ENCODE measurements at places on chromosomes 16 and 17. TPM values are rescaled to one million over a fixed set of nuclear protein-coding genes. Genes with fewer than 3 reads are reported as not detected.

- peak; percentile 55 for DNase-seq
These were observed 3.7 kb downstream of the DYNLL2 start for GRCh38 chr17:58086953-58087352.

- DNase-seq, result no peak
These were observed 29.6 kb downstream of the NPTX1 start for GRCh38 chr17:80446645-80447405.

DNA sequence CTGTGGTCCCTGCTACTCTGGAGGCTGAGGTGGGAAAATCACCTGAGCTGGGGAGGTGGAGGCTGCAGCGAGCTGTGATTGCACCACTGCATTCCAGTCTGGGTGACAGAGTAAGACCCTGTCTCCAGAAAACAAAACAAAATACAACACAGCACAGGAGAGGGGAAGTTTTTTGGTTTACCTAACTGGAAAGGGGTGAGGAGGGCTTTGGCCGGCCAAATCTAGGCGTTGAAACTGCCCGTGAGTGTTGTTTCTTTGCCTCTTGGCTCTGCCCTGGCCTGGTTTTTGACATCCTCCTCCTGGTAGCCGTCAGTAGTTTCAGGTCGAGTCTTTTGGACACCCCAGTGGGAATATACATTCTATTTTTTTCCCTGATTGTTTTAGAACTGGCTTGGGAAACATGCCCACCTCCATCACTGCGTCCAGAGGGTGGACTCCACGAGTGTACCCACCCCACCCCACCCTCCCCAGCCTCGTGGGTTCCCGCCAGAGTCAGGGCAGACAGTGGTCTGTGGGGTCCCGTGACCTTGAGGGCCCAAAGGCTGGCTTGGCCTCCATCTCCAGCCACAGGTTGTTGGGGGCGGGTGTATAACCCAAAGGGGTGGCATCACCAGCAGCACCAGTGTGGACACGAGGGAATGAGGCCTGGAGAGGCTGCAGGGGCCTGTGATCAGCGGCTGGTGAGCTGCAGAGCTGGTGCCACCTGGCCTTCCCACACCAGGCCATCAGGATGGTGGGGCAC lies 42.7 kb downstream of the NT5M start:
- no peak for DNase-seq

GRCh38 chr16:88977812-88978607 lies 1.0 kb upstream of the CBFA2T3 start:
- DNase-seq, result no peak

GRCh38 chr17:17032131-17032692 lies 10.0 kb upstream of the MPRIP start:
- DNase-seq, result no peak

DNA sequence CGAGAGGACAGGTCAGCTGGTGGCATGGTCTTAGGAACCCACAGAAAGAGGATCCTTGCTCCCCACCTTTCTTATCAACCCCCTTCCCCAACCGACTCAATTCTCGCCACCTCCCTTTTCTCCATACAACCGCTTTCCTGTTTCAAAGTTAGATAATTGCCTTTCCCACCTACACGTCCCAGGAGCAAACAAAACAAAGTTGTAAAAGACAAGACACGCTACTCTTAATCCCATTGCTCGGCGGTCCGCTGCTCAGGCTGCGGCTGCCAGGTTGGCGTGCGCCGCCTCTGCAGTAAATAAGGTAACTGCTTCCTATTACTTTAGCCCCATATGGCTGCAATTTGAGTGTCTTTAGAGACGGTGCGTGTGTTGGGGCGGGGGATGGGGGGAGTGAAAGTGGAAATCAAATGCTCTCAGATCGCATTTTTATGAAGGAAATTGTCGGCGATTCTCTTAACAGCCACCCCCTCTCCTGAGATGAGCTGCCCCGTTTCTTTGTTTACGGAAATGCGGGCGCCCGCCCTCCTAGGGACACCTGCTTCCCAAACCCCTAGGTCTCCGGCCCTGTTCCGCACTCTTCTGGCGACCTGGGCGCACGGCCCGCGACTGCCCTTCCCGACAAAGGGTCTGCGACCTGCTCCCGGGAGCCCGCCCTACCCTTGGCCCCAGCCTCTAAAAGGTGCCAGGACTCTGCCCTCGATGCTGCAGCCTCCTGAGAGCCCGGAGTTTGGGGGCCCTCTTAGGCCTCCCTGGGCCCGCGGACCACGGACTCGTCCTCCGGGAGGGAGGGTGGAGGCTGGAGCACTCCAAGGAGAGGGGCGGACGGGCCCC lies 3.7 kb upstream of the CBX8 start:
- DNase-seq, result peak; percentile 83

DNA sequence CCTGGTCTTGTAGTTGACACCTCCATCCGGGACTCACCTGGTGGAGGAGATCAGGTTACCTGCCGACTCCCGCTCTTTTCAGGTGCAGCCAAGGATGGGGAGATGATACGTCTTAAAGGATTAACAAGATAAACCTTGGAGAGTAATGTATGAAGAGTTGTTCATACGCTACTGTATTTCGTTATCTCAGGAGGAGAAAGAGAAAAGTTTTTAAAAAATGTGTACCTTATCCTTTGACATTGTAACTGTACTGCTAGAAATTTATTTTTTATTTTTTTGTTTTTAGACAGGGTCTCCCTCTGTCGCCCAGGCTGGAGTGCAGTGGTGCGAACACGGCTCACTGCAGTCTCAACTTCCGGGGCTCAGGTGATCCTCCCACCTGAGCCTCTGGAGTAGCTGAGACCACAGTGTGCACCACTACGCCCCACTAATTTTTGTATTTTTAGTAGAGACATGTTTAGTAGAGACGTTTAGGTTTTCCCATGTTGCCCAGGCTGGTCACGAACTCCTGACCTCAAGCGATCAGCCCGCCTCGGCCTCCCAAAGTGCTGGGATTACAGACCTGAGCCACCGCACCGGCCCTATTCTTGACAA lies 764 bp upstream of the SMURF2 start:
- no peak for DNase-seq

DNA sequence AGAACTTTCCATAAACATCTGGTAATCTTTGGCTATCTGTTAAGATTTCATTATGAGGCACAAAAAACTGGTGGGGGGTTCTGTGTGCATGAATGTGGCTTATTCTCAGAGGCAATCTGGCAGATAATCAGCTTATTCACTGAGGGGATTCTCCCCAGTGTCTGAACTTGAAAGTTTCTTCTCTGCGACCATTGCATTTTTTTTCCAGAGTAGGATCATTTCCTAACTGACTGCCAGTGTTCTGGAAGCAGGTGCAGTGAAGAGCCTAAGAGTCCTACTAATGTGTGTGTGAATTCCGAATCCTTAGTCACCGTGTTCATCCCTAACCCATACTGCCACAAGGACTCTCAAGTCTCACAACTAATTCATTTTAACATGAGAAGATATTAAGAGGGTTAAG lies 64.9 kb upstream of the LRRC37A3 start:
- DNase-seq, result peak; percentile 67

- no peak for DNase-seq
These were observed 88.5 kb downstream of the ZNF423 start for GRCh38 chr16:49767414-49767813.

GRCh38 chr17:58264407-58265103 lies 16.2 kb downstream of the MPO start:
- no peak for DNase-seq

DNA sequence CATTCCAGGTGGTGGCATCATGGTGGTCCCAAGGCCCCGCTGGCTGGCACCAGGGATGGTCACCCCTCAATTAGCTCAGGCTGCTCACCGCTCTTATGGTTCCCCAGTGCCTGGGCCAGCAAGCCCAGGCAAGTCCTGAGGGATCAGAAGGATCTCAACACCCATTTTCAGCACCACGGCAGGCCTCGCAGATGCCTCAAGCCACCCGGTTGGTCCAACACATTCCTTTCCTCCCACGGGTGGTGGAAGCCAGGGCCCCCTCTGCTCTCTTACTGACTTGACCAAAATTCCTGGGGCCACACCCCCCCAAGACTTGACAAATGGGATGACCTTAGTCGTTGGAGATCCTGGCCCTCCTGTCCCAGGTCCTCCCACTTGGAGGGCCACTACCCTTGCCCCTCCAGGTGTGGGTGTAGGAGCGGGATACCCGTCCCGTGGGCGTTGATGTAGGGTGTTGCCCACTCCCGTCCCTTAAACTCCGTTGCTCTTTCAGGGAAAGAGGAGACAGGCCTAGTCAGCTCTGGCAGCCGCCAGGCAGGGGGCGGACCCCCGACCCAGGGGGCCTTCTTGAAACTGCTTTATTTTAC lies 5.9 kb downstream of the ZNF205 start:
- no peak for DNase-seq

- DNase-seq, result no peak
These were observed 251.3 kb downstream of the NTN1 start for GRCh38 chr17:9272501-9273200.

DNA sequence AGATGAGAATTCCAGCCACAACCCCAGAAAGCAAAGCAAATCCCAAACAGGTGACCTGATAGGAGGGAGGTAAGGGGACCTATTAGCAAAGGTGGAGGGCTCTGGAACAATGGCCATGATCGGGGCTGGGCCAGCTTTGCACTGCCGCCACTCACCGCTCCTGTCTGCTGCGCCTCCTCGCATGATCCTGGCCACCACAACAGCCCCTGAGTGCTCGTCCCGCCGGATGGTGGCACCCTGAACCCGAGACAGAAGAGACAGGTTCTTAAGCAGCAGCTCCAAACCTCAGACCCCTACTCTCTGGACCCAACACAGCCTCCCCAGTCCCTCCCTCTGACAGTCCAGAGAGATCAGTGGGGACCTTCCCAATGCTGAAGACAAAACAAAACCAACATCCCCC lies 5.3 kb downstream of the MPP3 start:
- no peak for DNase-seq

- DNase-seq, result no peak
These were observed 15.2 kb upstream of the LITAF start for GRCh38 chr16:11601911-11602310.

DNA sequence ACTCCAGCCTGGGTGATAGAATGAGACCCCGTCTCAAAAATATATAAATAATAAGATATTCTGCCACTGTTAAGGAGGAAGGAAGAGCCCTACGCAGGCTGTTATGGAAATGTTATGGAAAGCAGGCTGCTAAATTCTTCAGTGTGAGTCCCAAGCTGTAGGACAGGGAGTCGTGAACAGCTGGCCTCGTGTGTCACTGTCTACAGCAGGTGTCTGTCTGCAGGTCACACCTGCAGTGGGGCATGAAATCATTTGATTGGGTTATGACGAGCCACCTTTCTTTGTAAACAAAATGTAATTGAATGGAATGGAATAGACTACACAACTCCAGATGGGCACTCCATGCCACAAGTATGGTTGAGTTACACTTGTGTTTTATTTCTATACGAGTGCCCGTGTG lies 15.6 kb upstream of the LITAF start:
- no peak for DNase-seq

- peak; percentile 92 for DNase-seq
These were observed 631 bp downstream of the KREMEN2 start for GRCh38 chr16:2964475-2965336.

DNA sequence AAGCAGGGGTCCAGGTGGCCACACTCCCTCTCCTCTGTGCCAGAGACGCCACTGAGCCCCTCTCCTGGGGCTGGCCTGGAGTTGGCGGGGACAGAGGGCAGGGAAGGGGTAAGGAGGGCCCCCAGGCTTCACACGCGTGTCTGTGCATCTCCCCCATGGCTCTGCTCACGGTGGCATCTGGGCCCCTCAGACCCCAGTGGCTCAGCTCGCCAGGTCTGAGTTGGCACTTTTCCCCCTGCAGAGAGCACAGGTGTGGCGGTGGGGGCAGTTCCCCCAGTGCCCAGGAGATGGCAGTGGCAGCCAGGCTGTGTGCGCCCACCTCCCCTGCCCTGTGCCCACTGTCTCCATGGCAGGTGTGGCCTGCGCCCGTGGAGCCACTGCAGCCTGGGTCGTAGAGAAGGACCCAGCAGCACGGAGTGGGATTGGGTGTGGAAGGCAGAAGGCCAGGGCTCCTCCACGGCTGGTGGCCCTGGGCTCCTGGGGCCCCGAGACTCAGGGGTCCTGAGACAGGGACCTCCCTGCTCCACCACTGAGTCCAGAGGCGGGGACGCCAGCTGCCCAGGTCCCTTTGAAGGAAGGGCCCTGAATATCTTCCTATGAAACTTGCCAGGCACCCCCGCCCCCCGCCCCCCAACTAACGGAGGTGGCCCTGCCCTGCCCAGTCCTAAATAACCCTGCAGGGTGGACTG lies 4.3 kb upstream of the APRT start:
- DNase-seq, result peak; percentile 86

GRCh38 chr16:24409045-24409444 lies 130.3 kb upstream of the RBBP6 start:
- DNase-seq, result no peak

- no peak for DNase-seq
These were observed 985.5 kb downstream of the CDH11 start for GRCh38 chr16:64136314-64136713.

- DNase-seq, result no peak
These were observed 10.6 kb downstream of the C16orf89 start for GRCh38 chr16:5054876-5055865.

GRCh38 chr16:1159973-1160772 lies 7.3 kb downstream of the CACNA1H start:
- DNase-seq, result no peak

DNA sequence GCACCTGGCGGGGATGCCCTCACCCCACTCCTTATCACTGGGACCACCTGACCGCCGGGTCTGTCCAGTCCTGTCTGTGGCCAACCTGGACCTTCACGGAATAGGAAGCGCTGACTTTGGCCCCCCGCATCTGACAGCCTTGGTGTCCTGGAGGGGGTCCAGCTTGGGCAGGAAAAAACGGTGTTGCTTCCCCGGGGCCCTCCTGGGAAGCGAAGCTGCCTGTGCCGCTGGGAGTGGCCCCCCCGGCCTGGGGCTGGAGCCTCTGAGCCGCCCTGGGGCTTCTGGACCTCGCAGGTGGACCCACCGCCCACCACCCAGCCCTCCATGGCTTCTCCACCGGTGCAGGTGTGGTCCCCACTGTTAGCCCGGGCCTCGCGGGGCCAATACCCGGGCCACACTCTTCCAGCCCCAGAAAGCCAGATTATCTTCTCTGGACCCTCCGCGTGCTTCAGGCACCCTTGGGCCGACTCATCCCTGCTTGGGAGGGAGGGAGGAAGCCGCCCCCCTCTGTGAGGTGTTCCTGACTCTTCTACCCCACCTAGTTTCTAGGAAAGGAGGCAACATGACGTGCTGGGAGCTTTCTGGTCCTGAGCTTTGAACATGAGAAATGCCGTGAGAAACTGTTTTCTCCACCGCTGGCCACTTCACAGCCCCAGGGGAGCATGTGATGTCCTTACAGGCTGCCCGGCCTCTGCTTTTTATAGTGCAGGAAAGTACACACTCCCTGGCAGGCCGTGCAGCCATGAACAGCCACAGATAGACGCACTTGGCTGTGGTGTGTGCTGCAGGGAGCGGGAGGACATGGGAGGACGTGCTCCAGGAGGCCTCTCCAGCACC lies 1.1 kb downstream of the C1QTNF1 start:
- DNase-seq, result no peak

GRCh38 chr17:31286587-31286986 lies 10.5 kb downstream of the OMG start:
- DNase-seq, result no peak

The PRAC1 gene
- total RNA-seq, result not detected

The NUP88 gene
- total RNA-seq, result 164 TPM

The ATP2C2 gene
- total RNA-seq, result not detected

The TMEM114 gene
- not detected for total RNA-seq

The RAPGEFL1 gene
- total RNA-seq, result 11.9 TPM

The NPIPA3 gene
- 3.3 TPM for total RNA-seq

The WSCD1 gene
- total RNA-seq, result not detected

The CDRT15 gene
- total RNA-seq, result not detected

The KRTAP9-4 gene
- not detected for total RNA-seq

The IRX3 gene
- 0.43 TPM for total RNA-seq

Measured in activated CD4-positive, alpha-beta T cell treated with anti-CD3 and anti-CD28 coated beads, Interleukin-2, amount 10 ng/mL, durations not matched to agents 24 days and 14 days (primary cell).